GM20000 (cell line): ENCODE measurements at places on chromosomes 3 and 15.

DNA sequence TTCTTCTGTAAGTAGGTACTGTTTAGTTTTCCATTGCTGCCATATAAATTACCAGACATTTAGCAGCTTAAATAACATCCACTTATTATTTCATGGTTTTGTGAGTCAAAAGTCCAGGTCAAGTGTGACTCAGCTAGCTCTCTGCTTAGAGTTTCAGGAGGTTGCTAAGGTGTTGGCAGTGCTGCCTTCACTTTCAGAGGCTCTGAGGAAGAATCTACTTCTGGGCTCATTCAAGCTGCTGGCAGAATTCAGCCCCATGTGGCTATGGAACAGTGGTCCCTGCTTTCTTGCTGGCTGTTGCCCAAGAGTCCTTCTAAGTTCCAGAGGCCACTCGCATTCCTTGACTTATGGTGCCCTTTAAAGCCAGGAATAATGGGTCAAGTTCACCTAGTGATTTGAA is 4.5 kb downstream of the CFAP44 start:
- no peak for DNase-seq

GRCh38 chr3:105014631-105015030 is 352.1 kb upstream of the ALCAM start:
- no peak for DNase-seq

DNA sequence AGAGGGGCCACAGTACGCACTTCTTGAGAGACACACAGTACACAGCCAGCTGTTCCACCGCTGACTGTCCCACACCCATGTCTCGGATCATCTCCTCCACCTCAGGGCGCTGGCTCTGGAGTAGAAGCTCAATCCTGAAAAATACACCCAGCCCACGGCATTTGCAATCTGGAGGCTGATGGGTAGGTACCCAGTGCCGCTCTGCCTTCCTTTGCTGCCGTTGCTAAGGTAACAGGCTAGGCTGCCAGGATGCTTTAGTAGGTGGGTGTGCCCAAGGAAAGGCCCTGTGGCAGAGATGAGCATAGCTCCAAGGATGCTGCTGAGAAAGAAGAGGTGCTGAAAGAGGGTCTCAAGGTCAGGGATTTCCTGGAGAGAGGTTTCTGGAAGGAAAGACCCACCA is 14.6 kb downstream of the TRAIP start:
- no peak for DNase-seq

DNA sequence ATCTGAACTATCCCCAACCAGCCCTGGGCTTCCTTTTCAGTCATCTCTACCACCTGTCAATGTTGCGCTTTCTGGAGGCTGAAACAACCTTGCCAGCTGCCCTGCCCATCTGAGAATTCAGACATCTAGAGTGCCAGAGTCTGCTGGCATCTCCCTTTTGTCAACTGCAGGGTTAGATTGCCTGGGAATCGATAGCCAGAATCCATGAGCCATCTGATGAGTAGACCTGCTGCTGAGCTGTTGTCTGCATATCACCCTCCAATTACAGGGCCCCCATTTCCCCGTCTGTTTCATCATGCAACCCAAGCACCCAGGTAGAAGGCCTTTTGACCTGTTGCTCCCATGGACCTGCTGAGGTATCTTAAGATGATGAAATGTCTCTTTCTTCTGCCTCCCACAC is 280.1 kb downstream of the EPHB1 start:
- DNase-seq = no peak

DNA sequence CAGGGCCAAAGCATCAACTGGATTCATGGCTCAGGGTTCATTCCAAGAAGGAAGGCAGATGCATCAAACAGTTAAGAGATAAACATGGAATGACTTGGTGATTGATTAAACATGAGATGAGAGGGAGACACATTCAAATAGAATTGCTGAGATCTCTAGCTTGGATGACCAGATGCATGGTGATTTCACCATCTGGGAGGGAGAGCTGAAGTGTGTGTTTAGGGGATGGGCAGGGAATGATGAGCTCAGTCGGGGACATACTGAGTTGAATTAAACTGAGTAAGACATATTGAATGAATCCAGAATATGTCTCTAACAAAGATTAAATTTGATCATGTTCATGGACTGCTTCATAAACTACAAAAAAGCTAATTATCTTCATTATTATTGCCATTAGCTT is 35.5 kb downstream of the CADPS start:
- no peak for DNase-seq

GRCh38 chr3:131303848-131304247 is 77.7 kb upstream of the NUDT16 start:
- no peak for DNase-seq

GRCh38 chr3:64651303-64651702 is 36.5 kb downstream of the ADAMTS9 start:
- no peak for DNase-seq
